Lung microvascular endothelial cell (primary cell): ENCODE measurements at places on chromosomes 12 and 14. TPM values are rescaled to one million over a fixed set of nuclear protein-coding genes. Genes with fewer than 3 reads are reported as not detected.

Gene TMEM119
- total RNA-seq = not detected in 2 replicates

Gene BICDL1
- total RNA-seq = under 0.01 TPM in 2 replicates

Gene SCNN1A
- total RNA-seq = 0.20 and 0.22 TPM in 2 replicates

Gene LRFN5
- not detected in 2 replicates for total RNA-seq

Gene AKAP3
- 0.20 and 1.3 TPM in 2 replicates for total RNA-seq

DNA sequence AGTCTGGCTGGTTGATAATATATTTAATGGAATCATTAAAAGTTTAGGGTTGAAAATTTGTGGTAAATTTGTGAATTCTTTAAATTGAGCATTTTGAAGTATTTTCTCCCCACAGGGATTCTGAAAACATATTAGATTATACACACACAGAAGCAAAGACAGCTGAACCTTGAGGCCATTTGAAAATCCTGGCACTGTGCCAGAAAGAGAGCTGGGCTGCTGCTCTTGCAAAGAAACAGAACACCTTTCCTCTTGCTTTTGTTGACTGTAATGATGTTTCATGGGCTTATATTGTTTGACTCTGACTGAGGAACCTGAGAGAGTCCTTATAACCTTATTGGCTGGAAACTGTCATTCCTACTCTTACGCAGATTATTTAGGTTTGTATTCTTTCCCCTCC lies 4.8 kb downstream of the RNF34 start:
- peak; percentile 20 for DNase-seq

DNA sequence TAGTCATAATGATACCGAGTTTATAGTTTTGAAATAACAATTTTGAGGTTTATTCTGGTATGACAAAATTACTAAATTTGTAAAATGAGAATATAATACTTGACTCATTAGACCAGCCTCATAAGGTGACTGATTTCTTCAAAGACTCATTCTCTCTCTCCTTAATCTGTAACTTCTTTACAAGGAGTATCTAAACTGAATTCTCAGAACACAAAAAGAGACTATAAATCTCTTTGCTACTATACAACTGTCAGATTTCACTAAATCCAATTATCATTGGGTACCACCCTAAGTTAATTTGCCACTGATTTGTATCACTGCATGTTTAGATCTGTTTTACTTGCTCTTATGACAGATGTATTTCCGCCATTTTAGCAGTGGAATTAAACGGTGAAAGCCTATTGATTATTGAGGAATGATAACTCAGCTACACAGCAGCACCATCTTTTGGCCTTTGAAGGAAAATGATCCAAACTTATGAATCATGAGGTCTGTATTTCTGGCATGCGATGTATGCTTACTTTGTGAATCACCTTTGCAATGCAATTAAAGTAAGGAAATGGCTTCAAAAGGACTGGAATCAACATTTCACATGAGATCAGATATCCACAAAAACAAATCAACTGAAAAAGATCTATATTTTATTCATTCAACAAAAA lies 161.2 kb downstream of the RERGL start:
- peak; percentile 55 for DNase-seq

- peak; percentile 100 for DNase-seq
Observed at GRCh38 chr12:105933671-105934665, 204.8 kb downstream of the NUAK1 start.

DNA sequence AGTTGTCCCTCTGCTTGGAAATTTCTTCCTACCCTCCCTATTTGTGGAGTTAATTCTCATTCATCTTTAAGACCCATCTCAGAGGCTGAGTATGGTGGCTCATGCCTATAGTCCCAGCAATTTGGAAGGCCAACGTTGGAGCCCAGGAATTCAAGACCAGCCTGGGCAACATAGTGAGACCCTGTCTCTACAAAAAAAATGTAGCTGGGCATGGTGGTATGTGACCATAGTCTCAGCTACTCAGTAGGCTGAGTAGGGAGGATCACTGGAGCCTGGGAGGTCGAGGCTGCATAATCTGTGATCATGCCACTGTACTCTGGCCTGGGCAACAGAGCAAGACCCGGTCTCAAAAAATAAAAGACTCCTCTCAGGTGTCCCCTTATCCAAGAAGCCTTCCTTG lies 125.1 kb downstream of the SUDS3 start:
- no peak for DNase-seq

DNA sequence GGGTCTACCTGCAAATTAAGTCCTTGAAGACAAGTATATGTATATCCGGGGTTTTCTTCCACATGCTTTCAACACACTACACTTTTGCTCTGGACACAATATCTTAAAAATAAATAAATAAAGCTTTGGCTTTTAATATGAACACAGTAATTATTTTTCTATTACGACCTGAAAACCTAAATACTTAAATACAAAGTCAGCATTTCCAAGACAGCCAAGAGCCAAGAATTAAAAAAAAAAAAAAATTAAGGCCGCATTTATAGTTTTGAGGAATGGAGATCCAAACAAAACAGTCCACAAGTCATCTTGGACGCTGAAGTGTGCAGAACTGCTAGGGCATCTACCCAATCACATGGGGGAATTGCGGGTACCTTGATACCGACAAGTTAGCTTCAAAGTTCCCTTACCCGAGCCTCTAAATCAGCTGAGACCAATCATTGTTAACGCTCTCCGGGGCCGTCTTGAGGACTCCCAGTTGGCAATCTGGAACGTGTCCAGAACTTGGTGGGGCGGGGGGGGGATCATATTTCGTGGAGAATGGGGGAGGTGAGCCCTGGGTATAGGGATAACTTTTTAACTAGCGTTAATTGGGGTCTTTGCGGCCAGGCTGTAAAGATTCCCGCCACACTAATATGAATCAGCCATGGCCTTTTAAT lies 731 bp upstream of the PCNX4 start:
- peak; percentile 71 for DNase-seq

- peak; percentile 27 for DNase-seq
Observed at GRCh38 chr14:22479776-22480464, 109.1 kb downstream of the DAD1 start.

- peak; percentile 52 for DNase-seq
Observed at GRCh38 chr12:96132819-96133218, 61.4 kb upstream of the ELK3 start.
